Stimulated activated CD8-positive, alpha-beta memory T cell treated with anti-CD3 and anti-CD28 coated beads, Interleukin-4, amount 100 ng/mL, for 4 hours (primary cell): ENCODE measurements at places on chromosomes 3 and 15.

- DNase-seq, result no peak
These were observed 275.7 kb upstream of the P2RY1 start for GRCh38 chr3:152559246-152559645.

DNA sequence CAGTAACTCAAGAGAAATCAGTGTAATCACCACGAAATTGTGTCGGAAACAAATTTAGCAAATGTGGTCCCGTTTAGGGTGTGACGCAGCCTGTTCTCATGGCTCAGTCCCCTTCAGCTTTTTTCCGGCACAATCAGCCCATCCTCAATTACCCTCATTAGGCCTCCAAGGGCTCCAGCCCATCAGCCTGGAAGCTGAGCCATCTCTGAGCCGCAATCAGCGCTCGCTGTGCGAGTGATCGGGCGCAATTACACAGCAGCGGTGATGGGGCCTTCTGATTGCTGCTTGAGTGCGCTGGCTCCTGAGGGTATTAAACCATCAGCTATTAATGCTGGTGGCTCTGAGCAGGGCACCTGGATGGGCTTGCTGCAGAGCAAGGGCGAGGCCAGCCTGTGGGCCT is 55.6 kb downstream of the PLXNA1 start:
- no peak for DNase-seq

GRCh38 chr3:69092030-69092516 is 7.3 kb downstream of the ARL6IP5 start:
- no peak for DNase-seq

DNA sequence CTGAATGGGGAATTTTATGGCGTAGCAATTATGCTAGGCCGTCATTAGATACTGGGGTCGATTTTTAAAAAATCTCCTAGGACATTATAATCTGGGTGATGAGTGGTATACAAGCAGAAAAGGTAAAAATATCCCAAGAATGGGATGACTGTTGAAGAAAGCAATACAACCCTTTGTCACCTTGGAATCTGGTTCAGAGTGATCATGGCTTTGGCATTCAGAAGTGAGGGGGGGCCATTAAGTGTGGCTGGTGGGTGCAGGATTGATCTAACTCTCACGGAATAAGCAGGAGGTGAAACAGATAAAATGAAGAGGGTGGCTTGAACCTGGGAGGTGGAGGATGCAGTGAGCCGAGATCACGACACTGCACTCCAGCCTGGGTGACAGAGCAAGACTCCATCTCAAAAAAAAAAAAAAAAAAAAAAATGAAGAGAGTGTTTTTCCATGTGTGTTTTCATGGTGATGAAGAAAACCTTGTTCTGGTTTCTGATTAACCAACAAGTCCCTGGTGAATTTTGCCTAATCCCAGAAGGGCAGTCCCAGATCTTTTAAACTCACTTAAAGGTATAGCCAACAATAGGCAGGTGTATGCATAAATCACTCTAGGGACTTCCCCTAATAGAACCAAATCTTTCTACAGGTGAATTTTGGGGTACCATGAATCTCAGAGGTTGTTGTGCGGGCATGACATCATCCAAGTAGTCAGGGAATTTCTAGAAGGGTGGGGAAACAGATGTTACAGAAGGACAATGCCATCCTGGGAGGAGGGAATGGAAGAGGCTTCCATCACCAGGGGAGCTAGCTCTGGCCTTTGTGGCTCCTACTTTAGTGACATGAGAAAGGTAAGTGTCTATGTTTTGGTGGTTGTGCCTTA is 3.1 kb upstream of the RAD54L2 start:
- DNase-seq, result no peak

DNA sequence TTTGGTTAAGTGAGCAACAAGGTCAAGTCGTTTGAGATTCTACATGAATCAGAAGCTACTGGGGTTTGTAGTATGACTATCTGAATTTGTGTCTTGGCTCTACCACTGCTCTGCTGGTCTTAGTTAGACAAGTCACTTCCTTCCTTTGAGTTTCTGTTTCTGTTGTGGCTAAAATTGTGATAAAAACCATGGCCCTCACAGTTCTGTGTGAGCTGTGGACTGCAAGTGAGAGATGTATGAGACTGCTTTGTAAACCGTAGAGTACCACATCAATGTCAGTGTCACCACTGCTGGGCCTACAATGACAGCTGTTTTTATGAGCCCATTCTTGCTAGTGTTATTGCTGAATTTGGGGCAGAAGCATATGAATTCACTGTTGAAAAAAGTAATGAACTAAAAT is 32.7 kb downstream of the RARB start:
- no peak for DNase-seq

- DNase-seq, result no peak
These were observed 263.2 kb downstream of the NR2F2 start for GRCh38 chr15:96593735-96594134.

- DNase-seq, result no peak
These were observed 32.1 kb upstream of the PIAS1 start for GRCh38 chr15:68022061-68022460.

DNA sequence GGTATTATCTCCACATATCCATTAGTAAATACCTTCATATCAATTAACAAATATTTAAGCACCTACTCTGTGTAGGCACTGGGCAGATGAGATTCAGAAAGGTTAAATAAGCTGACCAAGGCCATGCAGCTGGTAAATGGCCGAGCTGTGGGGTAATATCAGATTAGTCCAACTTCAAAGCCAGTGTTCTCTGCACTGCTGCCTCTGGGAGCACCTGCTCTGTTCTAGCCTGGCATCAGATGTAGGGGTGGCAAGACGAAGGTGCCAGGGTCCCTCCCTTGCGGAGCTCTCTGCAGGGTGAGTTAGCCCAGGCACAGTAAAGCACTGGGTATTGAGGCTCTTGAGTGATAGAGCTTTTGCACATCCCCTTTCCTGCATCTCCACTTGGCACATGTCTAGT is 5.5 kb downstream of the TATDN2 start:
- no peak for DNase-seq

- no peak for DNase-seq
These were observed 18.0 kb upstream of the ZXDC start for GRCh38 chr3:126493739-126494138.

GRCh38 chr15:80970658-80971057 is 19.0 kb downstream of the MESD start:
- no peak for DNase-seq

GRCh38 chr15:100405179-100405578 is 63.4 kb upstream of the ADAMTS17 start:
- no peak for DNase-seq

- no peak for DNase-seq
These were observed 10.0 kb upstream of the HPS3 start for GRCh38 chr3:149119466-149119865.

- DNase-seq, result no peak
These were observed 4.9 kb downstream of the LPP start for GRCh38 chr3:188158731-188159310.

- DNase-seq, result no peak
These were observed 13.3 kb downstream of the ZNF592 start for GRCh38 chr15:84761607-84762131.

DNA sequence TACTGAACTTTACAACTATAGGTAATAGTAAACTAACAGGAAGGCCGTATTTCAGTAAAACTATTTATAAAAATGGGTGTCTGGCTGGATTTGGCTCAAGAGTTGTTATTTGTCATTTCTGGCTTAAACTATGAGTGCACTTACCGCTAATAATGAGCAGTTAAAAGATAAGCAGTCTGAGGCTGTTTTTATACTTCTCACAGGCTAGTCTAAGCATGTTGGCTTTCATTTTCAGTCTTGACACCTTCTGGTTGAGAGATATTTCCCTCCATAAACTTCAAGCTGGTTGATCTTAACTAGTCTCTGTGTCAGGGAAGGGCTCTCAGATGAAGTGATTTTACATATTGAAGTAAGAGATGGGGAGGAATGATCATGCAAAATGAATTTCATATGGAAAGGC is 96.1 kb downstream of the RSRC1 start:
- DNase-seq, result no peak

- DNase-seq, result no peak
These were observed 129.9 kb downstream of the VGLL4 start for GRCh38 chr3:11513817-11514135.

GRCh38 chr3:76300746-76301145 is 515.4 kb upstream of the ZNF717 start:
- no peak for DNase-seq

GRCh38 chr15:47292638-47293190 is 424.6 kb upstream of the SEMA6D start:
- DNase-seq, result no peak

- no peak for DNase-seq
These were observed 759.2 kb upstream of the CFAP20DC start for GRCh38 chr3:59809016-59809415.

DNA sequence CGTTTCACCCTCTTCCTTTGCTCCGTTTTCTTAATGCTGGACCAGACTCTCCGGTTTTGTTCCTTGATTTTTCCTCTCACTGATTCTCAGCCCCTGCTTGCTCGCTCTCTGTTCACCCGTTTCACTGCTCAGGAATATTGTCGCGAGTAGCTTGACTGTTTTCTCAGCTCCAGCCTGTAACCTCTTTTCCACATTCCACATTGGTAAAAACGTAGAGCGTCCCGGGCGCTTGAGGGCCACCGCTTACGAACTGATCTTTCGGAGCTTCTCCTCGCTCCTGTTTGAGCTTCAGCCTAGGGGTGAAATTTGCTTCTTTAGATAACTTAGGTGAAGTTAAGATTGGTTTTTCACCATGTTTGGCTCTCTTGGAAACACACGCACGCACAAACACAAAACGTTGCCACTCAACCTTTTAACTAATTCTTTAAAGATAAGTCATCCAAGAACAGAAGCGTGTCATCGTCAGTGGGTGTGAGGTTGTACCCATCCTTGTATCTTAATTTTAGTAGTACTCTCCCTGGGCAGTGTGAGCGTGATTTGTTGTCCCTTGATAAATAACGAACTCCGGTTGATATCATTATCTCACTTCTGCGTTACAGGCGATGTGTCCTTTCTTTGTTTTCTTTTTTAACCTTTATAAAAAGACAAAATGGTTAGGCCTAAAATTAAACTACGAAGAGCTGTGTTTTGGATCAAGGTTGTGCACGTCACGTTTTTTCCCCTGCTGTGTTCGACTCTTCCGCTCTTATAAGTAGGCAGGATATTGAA is 1.0 kb downstream of the PAK2 start:
- DNase-seq, result no peak

- no peak for DNase-seq
These were observed 322.5 kb upstream of the ICE2 start for GRCh38 chr15:60801395-60801794.

DNA sequence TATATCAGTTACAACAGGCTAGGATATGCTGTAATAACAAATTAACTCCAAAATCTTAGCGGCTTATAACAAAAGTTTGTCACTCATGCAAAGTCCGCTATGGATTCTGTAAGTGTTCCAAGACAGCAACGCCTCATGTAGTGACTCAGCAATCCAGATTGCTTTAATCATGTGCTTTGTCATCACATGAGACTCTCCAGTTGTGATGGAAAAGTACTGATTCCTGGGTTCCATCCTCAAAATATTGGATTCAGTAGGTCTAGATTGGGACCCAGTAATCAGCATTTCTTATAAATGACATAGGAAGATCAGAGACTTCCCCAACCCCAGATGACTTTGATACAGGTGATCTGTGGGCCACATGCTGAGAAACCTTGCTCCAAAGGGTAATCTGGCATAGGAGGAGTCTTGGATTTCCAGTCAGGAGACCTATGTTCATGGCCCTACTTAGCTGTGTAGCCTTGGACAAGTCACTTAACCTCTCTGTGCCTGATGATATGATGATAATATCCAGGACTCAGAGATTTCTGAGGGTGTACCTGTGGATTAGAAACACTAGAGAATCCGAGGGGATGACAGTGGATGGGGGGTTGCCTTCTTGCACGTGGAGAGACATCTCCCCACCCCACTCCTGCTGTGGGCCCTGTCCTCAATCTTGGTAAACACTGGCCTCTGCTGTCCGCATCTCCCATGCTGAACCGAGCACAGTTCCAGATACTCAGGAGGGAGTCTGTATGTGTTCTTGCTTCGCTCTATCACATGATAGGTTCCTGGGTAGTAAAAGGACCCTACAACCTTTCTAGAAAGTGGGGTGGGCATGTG is 65.5 kb downstream of the CORO2B start:
- DNase-seq, result no peak

- DNase-seq, result no peak
These were observed 812 bp downstream of the P4HTM start for GRCh38 chr3:48990636-48991469.

- no peak for DNase-seq
These were observed 317.0 kb upstream of the DCBLD2 start for GRCh38 chr3:99218468-99218867.

DNA sequence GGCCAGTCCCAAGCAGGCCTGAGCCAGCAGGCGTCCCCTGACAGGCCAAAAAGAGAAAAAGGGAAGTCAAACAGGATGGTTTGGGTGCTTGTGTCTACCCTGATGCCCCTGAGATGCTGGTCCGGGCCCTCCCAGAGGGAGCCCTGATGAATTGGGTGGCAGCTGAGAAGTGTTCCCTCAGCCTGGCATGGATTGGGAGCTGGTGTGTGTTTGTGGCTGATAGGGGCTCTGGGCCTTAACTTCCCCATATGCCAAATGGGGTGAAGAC is 1.4 kb downstream of the FBLN2 start:
- no peak for DNase-seq

DNA sequence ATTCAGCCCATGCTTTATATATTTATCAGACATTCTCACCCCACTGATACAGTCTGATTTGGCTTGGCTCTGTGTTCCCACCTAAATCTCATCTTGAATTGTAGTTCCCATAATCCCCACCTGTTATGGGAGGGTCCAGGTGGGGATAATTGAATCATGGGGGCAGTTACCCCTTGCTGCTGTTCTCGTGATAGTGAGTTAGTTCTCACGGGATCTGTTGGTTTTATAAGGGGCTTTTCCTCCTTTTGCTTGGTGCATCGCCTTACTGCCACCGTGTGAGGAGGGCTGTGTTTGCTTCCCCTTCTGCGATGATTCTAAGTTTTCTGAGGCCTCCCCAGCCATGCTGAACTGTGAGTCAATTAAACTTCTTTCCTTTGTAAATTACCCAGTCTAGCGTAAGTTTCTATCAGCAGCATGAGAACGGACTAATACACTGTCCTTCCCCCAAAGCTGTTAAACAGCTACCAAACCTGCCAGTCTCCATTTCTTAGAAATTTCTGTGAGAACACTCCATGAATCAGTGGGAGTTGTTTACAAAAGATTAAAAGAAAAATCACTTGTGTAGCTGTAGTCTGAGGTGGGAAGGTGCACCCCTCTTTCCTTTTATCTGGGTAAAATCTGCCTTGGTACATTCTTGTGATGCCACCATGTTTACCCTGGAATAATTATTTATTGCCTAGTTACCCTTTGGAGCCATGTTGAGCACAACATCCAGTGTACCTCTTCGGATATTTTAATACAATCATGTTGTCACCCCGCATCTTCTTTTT is 160.5 kb downstream of the THSD4 start:
- no peak for DNase-seq

GRCh38 chr3:141114816-141115460 is 63.8 kb downstream of the SPSB4 start:
- DNase-seq, result no peak

DNA sequence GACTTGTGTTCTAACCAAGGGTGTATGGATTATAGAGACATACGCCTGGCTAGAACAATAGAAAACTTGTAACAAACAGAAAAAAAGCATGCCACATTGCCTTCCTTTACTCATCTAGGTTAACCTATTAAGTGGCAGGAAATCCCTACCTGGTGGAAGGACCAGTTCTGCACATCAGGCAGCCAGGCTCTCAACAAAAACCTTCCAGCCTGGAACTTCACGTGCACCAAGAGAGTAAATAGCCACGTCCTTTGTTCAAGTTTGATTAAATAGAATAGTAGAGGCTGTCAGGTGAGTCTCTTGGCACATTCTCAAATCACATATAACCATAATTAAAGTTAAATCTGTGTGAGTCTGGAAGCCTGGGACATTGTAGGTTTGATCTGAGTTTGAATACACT is 85.0 kb upstream of the DPH6 start:
- no peak for DNase-seq
